ENCODE measurements at places on chromosomes 1 and 21.

GRCh38 chr1:201531551-201532425 lies 7.1 kb upstream of the NAV1 start:
- DNase-seq: no peak

DNA sequence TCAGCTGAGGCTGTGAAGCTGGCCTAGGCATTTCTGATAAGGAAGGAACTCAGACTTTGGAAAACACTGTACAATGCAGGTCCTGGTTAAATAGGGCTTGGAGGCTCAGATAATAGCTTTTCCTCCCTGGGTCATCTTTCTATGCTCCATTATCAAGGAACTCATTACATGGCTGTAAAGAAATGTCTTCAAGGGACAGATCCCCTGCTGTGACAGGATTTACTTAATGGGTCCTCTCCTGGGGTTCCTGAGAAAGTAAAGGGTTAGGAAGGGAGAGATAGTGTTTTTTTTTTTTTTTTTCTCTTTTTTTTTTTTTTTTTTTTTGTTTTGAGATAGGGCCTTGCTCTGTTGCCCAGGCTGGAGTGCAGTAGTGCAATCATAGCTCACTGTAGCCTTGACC lies 14.1 kb upstream of the SVBP start:
- no peak for DNase-seq

- no peak for DNase-seq
Measured at GRCh38 chr1:186623551-186623950, 56.7 kb downstream of the PTGS2 start.

DNA sequence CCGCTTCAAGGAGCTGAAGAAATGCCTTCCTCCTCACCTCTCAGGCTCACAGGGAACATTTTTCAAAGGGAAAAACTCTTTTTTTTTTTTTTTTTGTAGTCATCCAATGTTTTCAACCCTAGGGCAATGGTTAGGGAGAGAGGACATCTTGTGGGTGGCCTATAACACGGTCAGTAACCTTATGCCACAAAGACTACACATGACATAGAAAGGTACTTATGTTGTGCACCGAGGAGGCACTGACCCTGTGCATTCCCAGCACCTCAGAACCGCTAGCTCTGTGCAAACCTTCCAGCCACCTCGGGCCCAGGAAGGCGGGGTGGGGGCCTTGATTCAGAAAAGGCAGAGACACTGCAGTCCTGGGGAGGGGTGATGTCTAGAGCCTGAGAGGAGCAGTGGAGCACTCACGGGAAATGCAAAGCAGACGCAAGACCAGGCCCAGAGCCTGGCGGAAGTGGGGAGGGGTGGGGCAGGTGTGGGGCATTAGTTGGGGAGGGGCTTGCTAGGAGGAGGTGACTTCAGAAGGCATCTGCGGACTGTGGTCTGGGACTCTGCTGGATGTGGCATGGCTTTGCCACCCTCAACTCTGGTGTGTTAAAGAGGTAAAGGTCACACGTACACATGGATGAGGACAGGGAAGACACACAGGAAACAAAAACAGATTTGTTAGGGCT lies 68.6 kb downstream of the MDM4 start:
- DNase-seq: no peak

DNA sequence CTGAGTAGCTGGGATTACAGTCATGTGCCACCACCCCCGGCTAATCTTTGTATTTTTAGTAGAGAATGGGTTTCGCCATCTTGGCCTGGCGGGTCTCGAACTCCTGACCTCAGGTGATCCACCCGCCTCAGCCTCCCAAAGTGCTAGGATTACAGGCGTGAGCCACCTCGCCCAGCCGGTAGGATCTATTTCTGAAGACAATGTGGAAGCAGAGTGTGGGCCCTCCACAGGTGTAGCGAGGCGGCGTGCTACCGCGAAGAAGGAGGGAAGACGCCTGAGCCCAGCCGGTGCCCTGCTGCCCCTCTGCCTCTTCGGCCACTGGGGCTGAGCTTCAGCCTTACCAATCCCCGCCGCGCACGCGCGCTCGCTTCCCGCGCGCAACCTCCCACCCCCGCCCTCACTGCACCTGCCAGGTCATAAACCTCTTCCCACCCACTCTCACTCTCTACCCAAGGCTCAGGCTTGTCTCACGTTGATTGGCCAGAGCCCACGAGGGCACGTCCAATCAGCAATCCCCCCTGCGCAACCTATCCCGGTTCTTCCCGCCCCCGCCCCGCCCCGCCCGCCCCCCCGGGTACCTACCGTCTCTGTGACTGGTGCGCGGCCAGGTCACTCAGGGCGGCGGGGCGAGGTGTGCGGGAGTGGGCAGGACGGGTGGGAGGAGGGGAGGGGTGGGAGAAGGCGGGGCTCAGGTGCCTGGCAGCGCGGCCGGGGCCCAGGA lies 409 bp upstream of the HOOK1 start:
- peak; percentile 70 for DNase-seq

GRCh38 chr21:15437883-15438282 lies 291.9 kb upstream of the USP25 start:
- DNase-seq: no peak

- DNase-seq: no peak
Measured at GRCh38 chr1:94725566-94725965, 94.6 kb upstream of the SLC44A3 start.

GRCh38 chr1:183742355-183742754 lies 62.6 kb upstream of the RGL1 start:
- no peak for DNase-seq

DNA sequence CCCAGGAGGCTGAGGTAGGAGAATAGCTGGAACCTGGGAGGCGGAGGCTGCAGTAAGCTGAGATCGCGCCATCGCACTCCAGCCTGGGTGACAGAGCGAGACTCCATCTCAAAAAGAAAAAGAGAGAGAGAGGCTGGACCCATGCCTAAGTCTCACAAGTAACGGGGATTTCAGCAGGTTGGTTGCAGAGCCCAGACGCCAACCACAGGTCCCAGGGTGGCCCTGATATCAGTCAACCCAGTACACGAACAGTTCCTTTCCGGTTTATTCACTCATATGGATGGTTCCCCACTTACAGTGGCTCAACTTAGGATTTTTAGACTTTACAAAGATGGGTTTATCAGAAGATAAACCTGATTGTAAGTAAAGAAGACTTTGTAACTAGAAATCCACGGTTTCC lies 40.9 kb downstream of the CLSTN1 start:
- DNase-seq: no peak

- no peak for DNase-seq
Measured at GRCh38 chr1:12344596-12345349, 114.9 kb downstream of the VPS13D start.

- no peak for DNase-seq
Measured at GRCh38 chr1:186492531-186493291, 31.8 kb upstream of the PDC start.

GRCh38 chr1:54460351-54460750 lies 54.2 kb upstream of the SSBP3 start:
- no peak for DNase-seq

DNA sequence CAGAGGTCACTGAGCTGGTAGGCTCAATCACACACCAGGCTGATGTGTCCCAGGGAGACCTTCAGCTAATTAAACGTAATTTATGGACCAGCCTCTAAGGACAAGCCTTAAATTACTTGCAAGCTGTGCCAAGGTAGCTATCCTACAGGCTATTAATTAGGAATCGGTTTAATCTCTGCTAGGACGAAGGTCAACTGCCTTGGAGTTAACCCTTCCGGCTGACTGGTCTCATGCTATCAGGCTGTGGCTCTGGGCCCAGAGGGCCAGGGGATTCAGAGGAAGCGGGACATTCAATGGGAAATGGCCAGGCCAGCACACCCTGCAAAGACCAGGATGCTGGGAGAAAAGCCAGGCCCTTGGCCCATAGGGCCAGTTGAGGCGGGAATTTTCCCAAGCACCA lies 19.0 kb downstream of the DHRS3 start:
- no peak for DNase-seq

DNA sequence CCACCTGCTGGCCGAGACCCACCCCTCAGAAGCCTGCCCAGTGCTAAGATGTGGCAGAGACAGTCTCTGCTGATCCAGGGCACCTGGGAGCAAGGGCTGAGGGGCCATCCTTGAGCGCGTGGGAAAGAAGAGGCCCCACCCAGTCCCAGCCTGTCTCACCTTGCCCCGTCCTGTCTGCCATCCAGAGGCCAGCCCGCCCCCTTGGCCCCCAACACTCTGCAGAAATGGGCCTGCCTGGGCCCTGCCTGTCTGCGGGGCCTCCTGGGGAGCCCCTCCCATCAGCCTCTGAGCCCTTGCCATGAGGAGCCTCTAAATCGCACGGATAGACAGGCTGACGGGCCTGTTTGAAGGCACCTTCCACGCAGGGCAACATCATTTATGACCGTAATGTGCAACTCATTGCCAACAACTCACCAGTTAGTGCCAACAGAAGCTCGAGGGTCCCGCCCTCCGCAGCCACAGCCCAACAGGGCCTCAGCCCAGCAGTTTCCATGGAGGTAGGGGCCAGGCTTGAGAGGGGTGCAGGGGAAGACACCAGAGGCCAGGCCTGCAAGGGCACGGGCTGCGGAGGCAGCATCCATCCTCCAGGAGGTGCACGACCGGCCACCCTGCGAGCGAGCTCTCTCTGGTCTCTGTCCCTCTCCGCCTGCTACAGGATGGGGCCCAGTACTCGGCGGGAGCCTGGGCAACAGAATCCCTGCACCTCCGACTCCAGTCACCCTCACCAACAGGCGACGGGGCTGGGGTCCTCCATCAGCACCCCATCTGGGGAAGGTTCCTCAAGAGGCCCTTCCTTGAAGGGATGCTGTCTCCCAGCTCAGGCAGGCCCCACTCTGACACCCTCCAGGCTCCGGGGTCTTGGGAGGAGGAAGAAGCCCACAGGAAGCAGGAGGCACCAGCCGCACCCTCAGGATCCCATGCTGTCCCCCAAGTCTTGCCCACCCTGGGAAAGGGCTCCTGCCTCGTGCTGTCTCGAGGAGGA lies 78.0 kb downstream of the MEGF6 start:
- no peak for DNase-seq

GRCh38 chr1:109490029-109490933 lies 3.6 kb upstream of the CYB561D1 start:
- DNase-seq: peak; percentile 57
